ENCODE measurements at places on chromosomes 1 and 21.

- DNase-seq: no peak
Observed at GRCh38 chr21:41326414-41327080, 9.9 kb downstream of the FAM3B start.

GRCh38 chr1:27605796-27606707 lies 2.1 kb upstream of the AHDC1 start:
- no peak for DNase-seq

DNA sequence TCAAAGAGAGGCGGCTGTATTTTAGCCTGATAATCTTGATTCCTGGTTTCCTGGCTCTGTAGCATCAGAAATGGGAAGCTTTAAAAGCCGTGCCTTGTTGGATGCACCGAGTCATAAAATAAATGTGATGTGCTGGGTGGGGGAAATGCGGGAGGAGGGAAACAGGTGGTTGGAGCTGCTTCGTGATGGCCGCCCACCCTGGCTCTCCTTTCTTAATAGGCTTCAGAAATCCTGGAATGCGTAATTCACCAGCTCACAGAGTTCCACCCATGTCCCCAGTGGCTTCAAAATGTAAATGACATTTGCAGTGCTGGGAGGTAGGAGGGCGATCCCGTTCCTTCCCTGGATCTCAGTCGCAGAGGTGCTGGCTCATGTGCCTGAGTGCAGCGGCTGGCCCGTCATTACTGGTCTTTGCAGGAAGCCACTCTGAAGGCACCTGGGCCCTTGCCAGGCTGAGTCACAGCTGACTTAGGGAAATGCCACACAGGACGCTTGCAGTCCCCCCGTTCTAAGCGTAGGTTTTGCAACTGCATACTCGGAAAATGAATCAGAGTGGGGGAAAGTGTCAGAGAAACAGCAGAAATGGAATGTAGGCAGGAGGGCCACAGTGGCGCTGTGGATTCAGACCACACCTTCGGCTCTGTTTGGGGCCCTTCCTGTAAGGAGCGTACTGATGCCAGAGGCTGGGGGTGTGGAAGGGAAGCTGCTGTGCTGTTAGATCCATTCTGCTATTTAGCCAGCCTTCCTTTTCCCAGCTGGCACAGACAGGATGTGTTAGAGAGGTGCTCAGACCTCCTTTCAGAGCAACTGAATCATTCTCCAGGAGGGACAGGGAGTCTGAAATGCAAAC lies 37.6 kb downstream of the GALNT2 start:
- peak; percentile 87 for DNase-seq

GRCh38 chr1:29391362-29391880 lies 155.1 kb downstream of the PTPRU start:
- DNase-seq: no peak

- no peak for DNase-seq
Observed at GRCh38 chr1:178536844-178537371, 24.0 kb downstream of the TEX35 start.

DNA sequence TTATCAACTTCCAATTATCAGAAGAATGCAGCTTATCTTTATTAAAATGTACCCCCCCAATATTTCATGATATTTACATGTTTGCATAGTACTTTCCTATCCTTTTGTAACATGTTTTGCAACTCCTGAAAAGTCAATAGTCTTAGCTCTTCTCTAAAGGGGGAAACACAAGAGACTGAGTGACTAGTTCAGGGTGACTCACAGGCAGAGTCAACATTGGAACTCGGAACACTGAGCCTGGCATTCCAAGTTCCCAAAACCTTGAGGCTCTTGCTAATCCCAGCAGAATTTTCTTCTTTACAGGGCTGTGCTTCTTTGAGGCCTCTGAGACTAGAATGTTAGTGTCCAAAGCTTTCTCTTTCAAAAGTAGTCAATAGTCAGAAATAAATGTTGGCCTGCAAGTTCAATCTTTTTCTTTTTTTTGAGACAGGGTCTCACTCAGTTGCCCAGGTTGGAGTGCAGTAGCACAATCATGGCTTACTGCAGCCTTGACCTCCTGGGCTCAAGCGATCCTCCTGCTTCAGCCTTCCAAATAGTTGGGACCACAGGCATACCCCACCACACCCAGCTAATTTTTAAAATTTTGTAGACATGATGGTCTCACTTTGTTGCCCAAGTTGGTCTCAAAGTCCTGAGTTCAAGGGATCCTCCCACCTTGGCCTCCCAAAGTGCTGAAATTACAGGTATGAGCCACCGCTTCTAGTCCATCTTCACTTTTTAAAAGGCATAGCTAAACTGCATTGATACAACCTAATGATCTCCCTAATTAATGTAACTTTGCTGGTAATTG lies 37.5 kb downstream of the ZNF281 start:
- no peak for DNase-seq

GRCh38 chr1:155210314-155211104 lies 2.0 kb downstream of the MTX1 start:
- DNase-seq: no peak

DNA sequence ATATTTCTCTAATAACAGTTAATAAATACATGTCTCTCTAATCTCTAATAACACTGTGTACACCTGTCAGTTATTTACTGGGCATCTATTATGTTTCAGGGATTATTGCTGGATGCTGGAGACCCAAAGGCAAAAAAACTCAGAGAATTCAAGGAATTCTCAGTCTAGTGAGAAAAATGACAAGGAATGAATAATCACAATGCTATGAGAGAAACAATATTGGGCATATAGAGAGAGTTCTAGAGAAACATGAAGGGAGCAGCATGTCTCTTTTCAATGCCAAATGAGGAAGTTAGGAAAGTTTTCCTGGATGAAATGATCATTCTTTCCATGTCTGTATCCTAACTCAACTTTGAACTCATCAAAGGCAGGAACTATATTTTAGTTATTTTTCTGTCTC lies 82.8 kb downstream of the TNFSF18 start:
- DNase-seq: no peak

Data from NCI-H2029 treated with DMSO at 0.1 percent for 48 hours (cell line).